ENCODE measurements at places on chromosomes 16 and 17.

DNA sequence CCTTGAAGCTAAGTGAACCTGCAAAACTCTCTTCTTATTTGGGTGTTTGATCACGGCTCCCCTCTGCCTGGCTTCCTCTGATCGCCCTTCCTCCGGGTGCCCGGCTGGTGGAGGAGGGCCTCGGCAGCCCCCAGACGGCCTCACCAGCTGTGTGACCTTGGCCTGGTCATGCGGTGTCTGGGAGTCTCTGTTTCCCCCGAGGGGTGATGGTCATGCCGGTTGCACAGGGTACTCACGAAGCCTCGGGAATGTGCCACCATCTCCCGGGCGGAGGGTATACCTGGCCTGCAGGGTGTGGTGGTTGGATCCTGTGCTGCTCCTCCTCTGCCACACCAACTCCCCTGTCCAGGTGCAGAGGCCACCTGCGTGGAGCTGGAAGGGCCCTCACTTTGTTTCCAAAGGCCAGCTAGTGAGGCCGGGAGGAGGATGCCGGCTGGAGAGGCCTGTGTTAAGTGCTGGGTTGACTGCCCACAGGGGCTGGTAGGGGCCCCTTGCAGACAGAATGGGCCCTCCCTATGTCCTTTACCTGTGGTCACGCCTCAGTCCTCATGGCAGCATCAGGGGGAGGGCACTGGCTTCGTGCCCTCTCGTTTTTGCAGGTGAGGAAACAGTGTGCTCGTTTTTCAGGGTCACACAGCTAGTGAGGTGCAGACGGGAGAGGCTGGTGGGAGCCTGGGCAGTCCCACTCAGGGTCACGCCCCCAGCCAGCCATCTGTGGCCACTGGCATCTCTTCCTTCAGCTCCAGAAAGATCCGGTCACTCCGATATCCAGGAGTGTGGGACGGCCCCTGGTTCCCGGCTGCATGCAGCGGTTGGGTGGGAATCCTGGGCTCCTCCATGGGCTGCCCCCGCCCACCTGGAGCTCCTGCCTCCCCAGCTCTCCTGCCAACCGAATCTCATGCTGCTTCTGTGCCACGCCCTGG, 148.5 kb upstream of the GSE1 start:
- DNase-seq = no peak
- H3K4me3 ChIP-seq = no peak overlapping the region
- H3K27ac ChIP-seq = no peak overlapping the region
- H3K27me3 ChIP-seq = peaks cover 23% of the 10 kb centered on the region

DNA sequence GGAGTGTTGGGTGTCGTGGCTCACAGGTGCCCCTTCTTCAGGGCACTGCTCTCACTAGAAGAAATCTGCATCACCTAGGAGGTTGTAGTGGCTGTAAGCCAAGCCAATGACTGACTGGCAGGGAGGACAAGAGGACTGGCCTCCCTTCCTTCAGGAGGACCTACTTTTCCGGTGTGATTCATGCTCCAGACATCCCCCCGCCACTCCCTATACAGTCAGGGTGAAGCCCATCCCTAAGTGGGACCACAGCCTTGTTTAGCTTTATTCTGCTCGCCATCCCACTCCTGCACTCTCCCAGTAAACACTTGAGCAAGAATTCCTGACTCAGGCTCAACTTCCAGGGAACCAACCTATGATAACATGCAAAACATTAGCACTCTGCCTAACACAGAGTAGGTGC, 67.0 kb downstream of the PLCG2 start:
- no peak overlapping the region for H3K4me3 ChIP-seq
- H3K36me3 ChIP-seq = no peaks in the 10 kb centered on the region
- no peak overlapping the region for H3K27ac ChIP-seq
- no peaks in the 10 kb centered on the region for H3K27me3 ChIP-seq
- peaks cover 34% of the 10 kb centered on the region for H3K4me1 ChIP-seq

DNA sequence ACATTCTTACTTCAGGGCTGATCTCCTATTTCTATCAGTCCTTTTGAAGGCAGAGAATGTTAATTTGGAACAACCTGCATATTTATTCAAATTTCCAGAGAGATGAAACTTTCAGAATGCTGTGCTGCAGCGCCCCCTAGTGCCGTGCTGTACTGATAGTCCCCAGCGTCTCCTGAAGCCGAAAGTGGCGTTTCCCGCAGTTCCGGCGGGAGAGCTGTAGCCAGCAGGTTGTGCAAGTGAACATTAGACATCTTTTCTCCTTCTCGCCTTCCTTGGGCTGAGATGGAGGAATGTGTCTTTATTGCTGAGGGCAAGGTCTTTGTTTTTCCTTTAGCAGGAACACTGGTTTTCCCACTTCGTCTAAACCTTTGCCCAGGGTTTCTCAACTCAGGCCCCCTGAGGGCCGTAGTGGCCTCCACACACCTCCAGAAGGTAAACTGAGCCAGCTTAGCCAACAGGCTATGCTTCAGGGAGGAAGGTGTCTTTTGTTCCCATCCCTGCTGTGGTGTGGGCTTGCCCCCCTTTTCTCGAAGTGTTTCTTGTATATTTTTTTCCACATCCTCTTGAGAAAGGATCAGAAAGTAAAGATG, 26.4 kb downstream of the USP10 start:
- H3K36me3 ChIP-seq = no peaks in the 10 kb centered on the region
- peak; percentile 95 for DNase-seq
- H3K4me3 ChIP-seq = no peak overlapping the region
- peaks cover 71% of the 10 kb centered on the region for H3K4me1 ChIP-seq

GRCh38 chr17:8628172-8628571, 2.4 kb downstream of the MYH10 start:
- DNase-seq = no peak
- no peak overlapping the region for H3K27ac ChIP-seq
- no peak overlapping the region for H3K4me3 ChIP-seq
- H3K36me3 ChIP-seq = no peaks in the 10 kb centered on the region

DNA sequence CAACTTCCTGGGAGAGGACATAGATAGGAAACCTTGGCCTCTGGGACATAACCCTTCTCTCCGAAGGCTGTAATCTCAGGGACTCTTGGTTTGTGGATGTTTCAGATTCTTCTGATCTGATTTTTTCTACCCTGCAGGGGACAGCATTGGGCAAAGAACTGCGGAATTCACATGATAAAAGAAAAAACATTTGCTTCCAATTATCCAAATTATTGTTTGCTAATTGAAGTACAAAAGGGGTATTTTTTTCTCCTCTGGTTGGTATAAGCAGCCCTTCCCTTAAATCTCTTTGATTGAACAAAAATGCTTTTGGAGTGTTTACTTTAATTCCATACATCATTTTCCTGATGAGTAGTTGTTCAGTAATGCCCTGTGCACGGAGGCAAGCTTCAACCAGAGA, 251.7 kb upstream of the IRX3 start:
- H3K4me3 ChIP-seq = no peak overlapping the region
- no peaks in the 10 kb centered on the region for H3K36me3 ChIP-seq
- no peak overlapping the region for H3K27ac ChIP-seq
- H3K27me3 ChIP-seq = no peaks in the 10 kb centered on the region
- no peak for DNase-seq

- no peaks in the 10 kb centered on the region for H3K4me1 ChIP-seq
- no peaks in the 10 kb centered on the region for H3K36me3 ChIP-seq
- no peak overlapping the region for H3K27ac ChIP-seq
- DNase-seq = no peak
- H3K27me3 ChIP-seq = no peaks in the 10 kb centered on the region
Observed at GRCh38 chr16:8517280-8517679, 73.0 kb downstream of the TMEM114 start.

GRCh38 chr16:82954224-82954929, 327.6 kb downstream of the CDH13 start:
- H3K27ac ChIP-seq = no peak overlapping the region
- no peaks in the 10 kb centered on the region for H3K36me3 ChIP-seq
- no peaks in the 10 kb centered on the region for H3K4me1 ChIP-seq
- DNase-seq = no peak
- H3K27me3 ChIP-seq = no peaks in the 10 kb centered on the region

DNA sequence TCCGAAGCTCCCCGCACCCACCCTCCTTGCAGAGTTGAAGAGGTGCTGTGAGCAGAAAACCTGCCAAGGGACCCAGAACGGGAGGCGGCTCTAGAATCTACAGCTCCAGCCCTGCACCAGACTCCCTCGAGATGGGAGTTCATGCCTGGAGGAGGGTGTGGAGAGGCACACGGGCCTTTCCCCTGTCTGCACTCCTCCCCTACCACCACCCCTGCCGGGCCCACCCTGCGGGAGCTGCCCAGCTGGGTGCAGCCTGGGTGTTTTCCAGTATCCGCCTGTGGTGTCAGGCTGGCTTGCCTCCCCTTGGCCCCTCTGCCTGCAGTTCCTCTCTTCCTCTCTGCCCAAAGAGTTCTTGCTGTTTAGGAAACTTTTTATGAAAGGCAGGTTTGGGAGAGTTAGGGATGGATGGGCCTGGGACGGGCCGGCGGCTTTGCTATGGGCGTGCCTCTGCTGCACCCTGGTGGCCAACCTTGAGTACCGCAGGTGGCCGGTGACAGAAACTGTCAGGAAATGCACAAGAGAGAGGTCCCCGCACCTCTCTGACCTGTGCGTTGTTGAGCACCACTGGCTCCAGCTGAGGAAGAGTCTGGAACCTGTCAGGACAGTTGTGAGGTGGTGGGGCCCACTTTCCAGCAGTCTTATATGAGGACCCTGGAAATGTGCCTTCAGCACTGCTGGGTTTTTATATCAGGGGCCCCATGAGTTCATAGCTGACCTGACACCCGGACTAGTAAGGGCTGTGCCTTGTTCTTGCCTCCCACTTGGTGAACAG, 354.1 kb downstream of the SEC14L1 start:
- no peaks in the 10 kb centered on the region for H3K27me3 ChIP-seq
- DNase-seq = peak; percentile 93
- peak overlapping the region; percentile 53 for H3K27ac ChIP-seq
- no peak overlapping the region for H3K4me3 ChIP-seq
- H3K36me3 ChIP-seq = peaks cover 90% of the 10 kb centered on the region

DNA sequence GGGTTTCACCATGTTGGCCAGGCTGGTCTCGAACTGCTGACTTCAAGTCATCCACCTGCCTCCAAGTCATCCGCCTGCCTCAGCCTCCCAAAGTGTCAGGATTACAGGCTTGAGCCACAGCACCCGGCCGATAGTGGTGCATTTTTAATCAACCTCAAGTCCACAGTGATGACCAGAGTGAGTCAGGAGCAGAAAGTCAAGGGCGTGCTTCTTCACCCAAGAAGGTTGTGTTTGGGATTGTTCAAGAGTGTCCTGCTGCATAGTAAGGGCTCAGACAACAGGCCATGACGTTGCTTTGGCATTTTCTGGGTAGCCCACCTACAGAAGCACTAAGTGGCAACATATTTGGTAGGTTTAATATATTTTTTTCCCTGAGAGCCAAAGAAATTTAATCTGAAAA, 108.3 kb upstream of the FAM20A start:
- no peaks in the 10 kb centered on the region for H3K36me3 ChIP-seq
- no peak for DNase-seq
- no peak overlapping the region for H3K27ac ChIP-seq
- H3K27me3 ChIP-seq = no peaks in the 10 kb centered on the region

- no peaks in the 10 kb centered on the region for H3K27me3 ChIP-seq
- peaks cover 60% of the 10 kb centered on the region for H3K36me3 ChIP-seq
- no peak overlapping the region for H3K4me3 ChIP-seq
- H3K4me1 ChIP-seq = peaks cover 11% of the 10 kb centered on the region
- no peak for DNase-seq
- H3K27ac ChIP-seq = no peak overlapping the region
Observed at GRCh38 chr16:69349536-69349935, 2.0 kb downstream of the TMED6 start.

DNA sequence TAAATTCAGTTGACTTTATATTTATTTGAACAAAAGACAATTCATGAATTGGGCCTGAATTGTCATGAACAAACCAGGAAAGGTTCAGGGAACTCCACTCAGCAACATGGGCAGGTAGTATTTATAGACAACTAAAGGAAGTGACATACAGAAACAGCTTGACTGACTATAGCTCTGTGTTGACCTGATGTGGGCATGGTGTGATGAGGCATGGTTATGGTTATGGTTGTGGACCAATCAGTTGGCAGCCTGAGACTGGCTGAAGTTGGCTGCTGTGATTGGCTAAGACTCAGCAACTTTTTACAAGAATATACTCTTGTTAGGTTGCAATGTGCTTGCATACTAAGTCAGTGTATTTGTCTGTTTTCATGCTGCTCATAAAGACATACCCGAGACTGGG, 108.4 kb downstream of the HS3ST3B1 start:
- H3K4me3 ChIP-seq = no peak overlapping the region
- H3K27ac ChIP-seq = no peak overlapping the region
- DNase-seq = no peak
- H3K36me3 ChIP-seq = no peaks in the 10 kb centered on the region
- no peaks in the 10 kb centered on the region for H3K27me3 ChIP-seq

DNA sequence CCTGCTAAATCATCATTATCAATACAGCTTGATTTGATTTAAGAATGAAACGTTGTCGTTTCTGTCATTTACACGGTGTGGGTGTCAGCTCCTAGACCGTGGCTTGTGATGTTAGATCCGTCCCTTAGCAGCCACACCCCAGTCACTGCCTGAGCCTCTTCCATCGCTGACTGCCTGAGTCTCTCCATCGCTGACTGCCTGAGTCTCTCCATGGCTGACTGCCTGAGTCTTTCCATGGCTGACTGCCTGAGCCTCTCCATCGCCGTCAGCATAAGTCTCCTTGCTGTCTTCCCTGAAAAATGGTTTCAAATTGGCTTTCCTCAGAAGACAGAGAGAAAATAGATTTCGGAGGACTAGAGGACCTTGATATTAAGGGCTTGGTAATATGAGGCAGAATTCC, 53.8 kb upstream of the CMIP start:
- no peaks in the 10 kb centered on the region for H3K36me3 ChIP-seq
- no peak overlapping the region for H3K27ac ChIP-seq
- H3K4me1 ChIP-seq = no peaks in the 10 kb centered on the region
- no peaks in the 10 kb centered on the region for H3K27me3 ChIP-seq

DNA sequence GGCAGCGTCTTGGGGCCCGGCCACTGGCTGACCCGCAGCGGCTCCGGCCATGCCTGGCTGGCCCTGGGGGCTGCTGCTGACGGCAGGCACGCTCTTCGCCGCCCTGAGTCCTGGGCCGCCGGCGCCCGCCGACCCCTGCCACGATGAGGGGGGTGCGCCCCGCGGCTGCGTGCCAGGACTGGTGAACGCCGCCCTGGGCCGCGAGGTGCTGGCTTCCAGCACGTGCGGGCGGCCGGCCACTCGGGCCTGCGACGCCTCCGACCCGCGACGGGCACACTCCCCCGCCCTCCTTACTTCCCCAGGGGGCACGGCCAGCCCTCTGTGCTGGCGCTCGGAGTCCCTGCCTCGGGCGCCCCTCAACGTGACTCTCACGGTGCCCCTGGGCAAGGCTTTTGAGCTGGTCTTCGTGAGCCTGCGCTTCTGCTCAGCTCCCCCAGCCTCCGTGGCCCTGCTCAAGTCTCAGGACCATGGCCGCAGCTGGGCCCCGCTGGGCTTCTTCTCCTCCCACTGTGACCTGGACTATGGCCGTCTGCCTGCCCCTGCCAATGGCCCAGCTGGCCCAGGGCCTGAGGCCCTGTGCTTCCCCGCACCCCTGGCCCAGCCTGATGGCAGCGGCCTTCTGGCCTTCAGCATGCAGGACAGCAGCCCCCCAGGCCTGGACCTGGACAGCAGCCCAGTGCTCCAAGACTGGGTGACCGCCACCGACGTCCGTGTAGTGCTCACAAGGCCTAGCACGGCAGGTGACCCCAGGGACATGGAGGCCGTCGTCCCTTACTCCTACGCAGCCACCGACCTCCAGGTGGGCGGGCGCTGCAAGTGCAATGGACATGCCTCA, 773 bp downstream of the NTN3 start:
- H3K36me3 ChIP-seq = no peaks in the 10 kb centered on the region
- H3K4me1 ChIP-seq = peaks cover 39% of the 10 kb centered on the region
- DNase-seq = no peak
- peaks cover 68% of the 10 kb centered on the region for H3K27me3 ChIP-seq
- H3K4me3 ChIP-seq = peak overlapping the region; percentile 55

- H3K4me3 ChIP-seq = no peak overlapping the region
- H3K36me3 ChIP-seq = no peaks in the 10 kb centered on the region
- no peak for DNase-seq
- no peaks in the 10 kb centered on the region for H3K27me3 ChIP-seq
Observed at GRCh38 chr16:57266531-57267260, 17.8 kb downstream of the PLLP start.
